NCI-H345 (cell line): ENCODE measurements at places on chromosomes 5 and 9.
A peak's percentile ranks its signal among the peaks of the same experiment; 100 is the strongest.

DNA sequence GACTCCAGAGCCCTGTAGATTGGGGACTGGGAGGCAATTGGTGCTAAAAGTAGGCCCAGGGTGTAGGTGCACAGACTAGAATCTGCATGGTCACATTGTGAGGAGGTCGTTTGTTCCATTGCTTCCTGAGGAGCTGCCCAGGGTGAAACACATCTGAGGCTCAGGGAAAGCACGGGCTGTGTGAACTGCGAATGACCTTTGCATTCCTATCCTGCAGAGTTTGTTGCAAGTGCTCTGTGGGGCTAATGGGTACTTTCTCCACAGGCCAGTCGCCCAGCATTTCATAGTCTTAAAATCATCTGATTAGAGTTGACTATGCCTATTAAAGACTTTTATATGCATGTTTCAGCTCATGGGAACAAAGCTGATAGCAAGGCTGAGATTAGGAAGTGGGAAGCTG is 14.4 kb upstream of the SLC46A2 start:
- no peak for DNase-seq

- no peak for DNase-seq
Observed at GRCh38 chr5:77937015-77937908, 161.1 kb upstream of the TBCA start.

- DNase-seq, result no peak
Observed at GRCh38 chr5:124262470-124262869, 484.0 kb downstream of the ZNF608 start.

GRCh38 chr5:95332158-95332557 is 47.3 kb upstream of the MCTP1 start:
- DNase-seq, result no peak

DNA sequence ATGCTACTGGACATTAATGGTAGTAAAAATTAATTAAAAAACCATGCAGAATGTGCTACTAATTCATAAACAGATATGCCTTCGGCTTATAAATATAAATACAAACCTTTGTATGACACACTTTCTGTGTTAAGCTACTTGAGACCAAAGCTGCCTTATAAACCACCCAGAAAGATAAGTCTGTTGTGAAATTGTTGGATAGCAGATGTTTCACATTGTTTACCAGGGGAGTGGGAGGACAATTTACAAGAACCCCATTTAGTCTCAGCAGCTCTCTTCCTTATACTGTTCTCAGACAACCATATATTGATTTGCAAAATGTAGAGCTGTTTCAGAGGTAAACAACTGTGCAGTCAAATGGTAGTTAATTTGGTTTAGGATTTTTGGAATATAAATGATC is 524.4 kb downstream of the PRR16 start:
- DNase-seq, result no peak

DNA sequence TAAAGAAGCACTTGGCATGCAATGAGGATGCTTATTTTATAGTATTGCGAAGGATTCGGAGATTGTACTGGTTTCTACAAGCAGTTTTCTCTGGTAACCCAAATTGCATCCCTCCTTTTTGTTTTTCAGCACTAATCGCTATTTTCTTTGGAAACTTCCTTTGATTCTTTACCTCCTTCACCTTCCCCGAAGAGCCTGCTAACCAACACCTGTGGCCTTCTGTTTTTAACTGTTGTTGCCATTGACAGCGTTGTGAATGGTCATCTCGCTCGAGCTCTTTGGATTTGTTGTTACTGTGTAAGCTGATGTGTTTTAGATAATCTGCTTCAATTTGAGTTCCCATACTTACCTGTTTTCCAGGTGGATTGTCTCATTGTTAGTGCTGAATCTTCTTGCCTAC is 1.1 kb downstream of the CNOT6 start:
- DNase-seq, result no peak

- DNase-seq, result no peak
Observed at GRCh38 chr9:136389396-136389795, 10.6 kb downstream of the SNAPC4 start.

DNA sequence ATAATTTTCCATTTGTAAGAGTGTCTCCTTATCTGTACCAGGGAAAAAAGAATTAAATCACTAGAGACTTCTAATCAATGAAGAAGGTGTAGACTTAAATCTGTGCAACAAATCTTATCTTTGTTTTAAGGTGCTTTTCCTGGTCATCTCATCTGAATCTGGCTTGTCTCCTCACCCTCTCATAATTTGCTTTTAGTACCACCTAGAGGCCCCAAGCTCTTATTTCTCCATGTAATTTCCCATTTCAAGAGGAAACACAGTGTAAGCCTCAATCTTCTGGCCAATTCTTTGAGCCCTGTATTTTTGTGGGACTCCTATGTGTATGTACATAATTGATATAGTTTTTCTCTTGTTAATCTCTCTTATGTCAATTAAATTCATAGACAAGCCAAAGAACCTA is 1975.3 kb upstream of the CDH6 start:
- no peak for DNase-seq

- DNase-seq, result no peak
Observed at GRCh38 chr5:159785656-159786055, 130.6 kb upstream of the ADRA1B start.

- no peak for DNase-seq
Observed at GRCh38 chr5:101440173-101440572, 537.1 kb upstream of the ST8SIA4 start.

- DNase-seq, result no peak
Observed at GRCh38 chr5:139438707-139439012, 665 bp downstream of the DNAJC18 start.

GRCh38 chr9:15735083-15735857 is 182.4 kb downstream of the CCDC171 start:
- DNase-seq, result no peak

- DNase-seq, result no peak
Observed at GRCh38 chr9:123027517-123027916, 6.0 kb upstream of the GPR21 start.

DNA sequence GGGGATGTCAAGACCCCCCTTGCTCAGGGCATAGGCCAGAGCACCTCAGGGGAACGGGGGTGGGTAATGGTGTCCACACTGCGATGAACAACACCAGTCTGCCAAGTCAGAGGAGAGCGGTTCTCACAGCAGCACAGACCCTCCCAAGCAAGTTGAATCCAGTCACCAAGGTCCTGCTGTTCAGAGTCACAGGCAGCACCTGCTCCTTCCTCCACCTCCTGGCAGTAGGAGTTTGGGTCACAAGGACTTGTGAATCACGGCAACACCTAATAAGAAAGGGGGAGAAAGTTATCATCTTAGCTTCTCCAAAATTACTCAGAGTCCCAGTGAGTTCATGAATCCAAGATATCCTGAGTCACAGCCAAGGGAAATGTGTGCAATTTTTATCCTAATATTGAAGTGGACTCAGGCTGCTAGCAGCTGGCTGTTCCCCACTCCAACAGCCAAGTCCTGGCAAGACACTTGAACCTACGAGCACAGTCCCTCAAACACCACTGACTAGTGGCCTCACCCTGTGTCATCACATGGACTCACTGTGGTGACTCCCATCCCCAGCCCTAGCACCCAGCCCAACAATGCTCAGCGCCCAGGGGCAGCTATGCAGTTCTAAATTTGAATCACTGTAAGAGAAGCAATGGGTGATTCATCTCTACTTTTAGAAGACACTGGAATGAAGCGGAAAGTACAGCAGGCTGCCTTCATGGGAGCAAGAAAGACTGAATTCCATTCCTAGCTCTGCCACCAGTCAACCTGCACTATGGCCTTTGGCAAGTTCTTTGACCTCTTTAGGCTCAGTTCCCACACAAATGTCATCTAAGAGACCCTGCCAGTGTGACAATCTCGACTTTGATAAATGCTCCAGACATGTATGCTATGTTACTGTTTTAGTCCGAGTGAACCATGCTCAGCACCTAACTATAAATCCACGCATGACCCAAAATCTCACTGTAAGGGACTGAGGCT is 113.7 kb downstream of the KLHL3 start:
- DNase-seq, result no peak

DNA sequence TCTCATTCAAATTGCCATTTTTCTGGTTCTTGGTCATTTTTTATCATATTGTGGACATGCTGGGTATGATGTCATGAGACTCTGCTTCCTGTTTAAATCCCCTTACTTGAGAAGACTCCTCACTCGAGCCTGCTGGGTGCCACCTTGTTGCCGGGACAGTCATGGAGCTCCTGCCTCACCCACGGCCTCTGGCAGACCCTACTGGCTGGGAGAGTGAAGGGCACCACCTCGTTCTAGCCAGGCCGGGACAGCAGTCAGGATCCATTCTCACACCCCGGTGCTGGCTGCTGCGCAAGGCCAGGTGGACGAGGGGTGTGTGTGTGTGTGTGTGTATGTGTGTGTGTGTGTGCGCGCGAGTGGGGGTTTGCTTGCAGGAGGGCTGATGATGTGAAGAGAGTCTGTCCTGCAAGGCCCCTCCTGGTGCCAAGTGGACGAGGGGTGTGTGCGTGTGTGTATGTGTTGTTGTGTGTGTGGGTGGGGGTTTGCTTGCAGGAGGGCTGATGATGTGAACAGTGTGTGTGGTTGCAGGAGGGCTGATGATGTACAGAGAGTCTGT is 4.4 kb downstream of the CEP72 start:
- no peak for DNase-seq

DNA sequence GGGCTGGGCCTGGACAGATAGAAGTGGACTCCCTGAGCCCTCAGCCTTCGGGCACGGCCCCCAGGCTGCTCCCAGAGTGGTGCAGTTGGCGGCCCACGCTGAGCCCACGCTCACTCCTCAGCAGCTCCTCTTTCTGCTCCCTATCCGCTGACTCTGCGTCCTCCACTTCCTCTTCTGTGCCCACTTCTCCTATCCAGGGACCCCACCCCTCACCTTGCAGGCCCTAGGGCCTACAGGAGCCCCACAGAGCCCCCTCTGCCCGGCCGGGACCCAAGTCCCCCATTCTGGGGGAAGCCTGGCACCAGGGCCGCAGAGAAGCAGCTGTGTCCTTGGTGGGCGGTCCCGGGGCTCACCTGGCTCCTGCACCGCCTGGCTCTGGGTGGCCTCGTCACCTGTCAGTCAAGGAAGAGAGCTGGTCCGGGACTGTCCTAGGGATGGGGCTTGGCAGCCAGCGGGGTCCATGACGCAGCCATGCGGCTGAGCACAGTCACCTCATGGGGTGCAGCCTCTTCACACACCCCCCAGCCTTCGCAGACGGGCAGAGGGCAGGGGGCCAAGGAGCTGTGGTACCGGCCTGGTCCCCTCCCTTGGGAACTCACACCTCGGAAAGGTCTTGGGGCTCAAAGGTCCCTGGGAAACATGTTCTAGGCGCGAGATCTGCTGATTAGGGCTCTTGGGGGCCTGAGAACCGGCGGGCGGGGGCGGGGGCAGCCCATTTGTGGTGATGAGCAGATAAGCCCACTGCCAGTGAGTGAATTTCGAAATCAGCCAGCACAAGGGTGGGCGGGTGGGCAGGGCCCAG is 5.4 kb upstream of the NRARP start:
- no peak for DNase-seq

GRCh38 chr5:43312076-43312661 is 1.0 kb downstream of the HMGCS1 start:
- DNase-seq, result peak; percentile 18

GRCh38 chr5:68251386-68251785 is 35.8 kb downstream of the PIK3R1 start:
- no peak for DNase-seq

- no peak for DNase-seq
Observed at GRCh38 chr9:36566813-36567221, 5.9 kb upstream of the MELK start.

- DNase-seq, result no peak
Observed at GRCh38 chr5:178454303-178454702, 135.9 kb downstream of the COL23A1 start.

- no peak for DNase-seq
Observed at GRCh38 chr5:180468732-180469585, 25.2 kb upstream of the CNOT6 start.

- DNase-seq, result no peak
Observed at GRCh38 chr9:129109952-129110739, 447 bp downstream of the CRAT start.

- DNase-seq, result no peak
Observed at GRCh38 chr5:100791391-100791790, 111.7 kb downstream of the ST8SIA4 start.

GRCh38 chr9:10254338-10254737 is 358.5 kb downstream of the PTPRD start:
- DNase-seq, result no peak

DNA sequence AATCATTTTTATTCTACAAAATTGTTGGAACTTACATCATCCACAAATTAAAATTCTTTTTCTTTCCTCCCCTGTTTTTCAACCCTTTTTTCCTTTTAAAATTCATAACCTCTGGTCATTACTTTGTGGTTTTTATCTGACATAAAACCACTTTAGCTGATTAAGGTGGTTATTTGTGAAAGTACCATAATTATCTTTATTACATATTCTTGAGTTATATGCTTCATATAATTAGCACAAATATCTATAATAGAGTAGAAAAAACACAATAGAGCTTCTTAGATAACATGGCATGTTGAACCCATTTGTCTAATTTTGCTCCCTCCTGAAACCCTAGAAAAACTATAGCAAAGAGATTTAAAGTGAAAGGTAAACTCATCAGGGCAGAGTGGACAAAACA is 22.9 kb upstream of the PPIC start:
- DNase-seq, result no peak

DNA sequence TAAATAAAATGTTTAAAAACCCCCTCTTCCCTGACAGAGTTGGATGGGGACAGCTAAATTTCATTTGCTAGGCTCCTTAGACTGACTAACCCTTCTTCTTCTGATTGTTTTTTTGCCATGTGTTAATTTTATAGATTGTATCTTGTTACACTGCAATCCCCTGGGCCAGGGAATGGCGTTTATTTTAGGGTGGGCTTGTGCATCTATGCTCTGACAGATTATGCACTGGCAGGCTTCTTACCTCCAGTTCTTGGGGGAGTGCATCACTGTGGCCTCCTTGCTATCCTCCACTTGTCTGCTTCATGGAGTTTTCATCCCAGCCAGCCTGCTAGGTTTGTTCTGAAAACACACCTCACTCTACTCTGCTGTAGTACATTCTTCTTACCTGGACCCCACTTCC is 159.8 kb downstream of the DROSHA start:
- no peak for DNase-seq

DNA sequence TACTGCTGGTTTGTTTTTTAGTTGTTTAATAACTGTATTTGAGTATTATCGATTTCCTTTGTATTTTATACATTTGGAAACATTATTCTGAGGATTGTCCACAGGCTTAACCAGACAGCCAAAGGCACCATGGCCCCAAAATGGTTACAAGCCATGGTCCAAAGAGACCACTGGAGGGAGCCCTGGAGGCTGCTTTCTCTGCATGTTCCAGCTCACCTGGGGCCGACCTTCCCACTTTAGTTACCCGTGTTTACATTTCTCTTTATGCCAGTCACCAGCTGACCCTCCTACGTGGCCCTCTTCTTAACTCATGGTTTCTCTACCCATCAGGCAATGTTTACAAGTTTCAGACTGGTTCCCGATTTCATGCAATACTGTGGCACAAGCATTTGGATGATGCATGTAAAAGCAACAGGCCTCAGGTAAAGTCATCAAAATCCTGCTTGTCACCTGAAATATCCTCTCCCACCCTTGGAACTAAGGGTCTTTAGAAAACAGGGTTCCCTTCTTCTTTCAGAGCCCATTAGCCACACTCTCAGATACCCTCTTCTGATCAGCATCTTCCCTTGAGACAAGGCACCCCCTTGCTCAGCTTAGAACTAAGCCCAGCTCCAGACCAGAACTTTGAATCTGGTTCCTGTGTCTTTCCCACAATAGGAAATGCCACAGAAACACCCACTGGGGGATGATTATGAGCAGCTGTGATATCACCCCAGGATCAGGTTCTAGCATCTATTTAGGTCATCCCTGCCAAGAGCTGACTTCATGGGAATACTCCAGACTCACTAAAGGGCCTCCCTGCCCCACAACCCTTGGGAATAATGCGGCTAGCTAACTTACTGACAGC is 49.9 kb upstream of the GARNL3 start:
- DNase-seq, result peak; percentile 67

- no peak for DNase-seq
Observed at GRCh38 chr9:135572233-135572632, 10.7 kb downstream of the PAEP start.
